Adrenal gland (tissue), 19 donors: ENCODE measurements at places on chromosomes 2 and 18. TPM values are rescaled to one million over a fixed set of nuclear protein-coding genes. Genes with fewer than 3 reads are reported as not detected.
A peak's percentile ranks its signal among the peaks of the same experiment; 100 is the strongest.

DNA sequence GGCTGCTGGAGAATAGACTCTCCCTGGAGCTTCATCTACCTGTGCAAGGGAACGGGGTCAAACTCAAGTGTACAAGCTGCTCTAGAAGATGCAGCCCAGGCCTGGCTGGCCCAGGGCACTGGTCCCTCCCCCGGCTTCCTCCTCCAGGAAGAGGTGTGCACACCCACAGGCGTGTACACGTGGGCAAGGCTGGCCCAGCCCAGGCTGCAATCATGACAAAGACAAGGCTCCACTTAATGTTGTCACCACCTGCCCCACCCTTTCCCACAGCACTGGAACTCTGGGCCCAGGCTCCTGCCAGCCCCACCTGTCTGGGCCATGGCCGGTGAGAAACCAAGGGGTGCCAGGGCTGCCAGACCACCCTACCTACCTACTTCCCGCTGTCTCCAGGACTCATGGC lies 29.6 kb upstream of the ALPP start:
- H3K4me3 ChIP-seq: no peak overlapping the region
- no peaks in the 10 kb centered on the region for H3K36me3 ChIP-seq
- no peak overlapping the region for H3K27ac ChIP-seq
- peaks cover 9% of the 10 kb centered on the region for H3K4me1 ChIP-seq
- no peak for DNase-seq

DNA sequence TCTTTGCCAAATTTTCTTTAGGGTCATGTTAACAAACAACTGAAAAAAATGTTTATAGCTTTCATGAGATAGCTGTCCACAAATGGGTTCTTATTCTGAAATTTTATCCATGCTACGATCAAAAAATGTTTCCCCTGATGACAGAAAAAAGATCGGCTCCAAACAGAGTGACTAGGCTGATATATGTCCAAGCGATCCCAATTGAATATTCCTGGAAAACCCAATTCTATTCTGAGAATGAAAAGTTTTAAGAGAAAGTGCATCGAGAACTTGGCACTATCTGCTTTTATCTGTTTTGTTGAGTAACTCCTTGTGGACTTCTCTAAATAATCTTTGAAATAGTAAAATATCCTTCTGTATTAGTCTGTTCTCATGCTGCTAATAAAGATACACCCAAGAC lies 19.1 kb downstream of the KCNE4 start:
- H3K27ac ChIP-seq: no peak overlapping the region
- H3K27me3 ChIP-seq: no peaks in the 10 kb centered on the region
- DNase-seq: no peak
- no peaks in the 10 kb centered on the region for H3K4me1 ChIP-seq
- no peak overlapping the region for H3K4me3 ChIP-seq
- no peaks in the 10 kb centered on the region for H3K36me3 ChIP-seq

- H3K36me3 ChIP-seq: peaks cover 74% of the 10 kb centered on the region
- no peaks in the 10 kb centered on the region for H3K27me3 ChIP-seq
- H3K4me1 ChIP-seq: no peaks in the 10 kb centered on the region
- no peak overlapping the region for H3K4me3 ChIP-seq
- H3K27ac ChIP-seq: no peak overlapping the region
Measured at GRCh38 chr2:233456934-233457333, 102.6 kb downstream of the DGKD start.

DNA sequence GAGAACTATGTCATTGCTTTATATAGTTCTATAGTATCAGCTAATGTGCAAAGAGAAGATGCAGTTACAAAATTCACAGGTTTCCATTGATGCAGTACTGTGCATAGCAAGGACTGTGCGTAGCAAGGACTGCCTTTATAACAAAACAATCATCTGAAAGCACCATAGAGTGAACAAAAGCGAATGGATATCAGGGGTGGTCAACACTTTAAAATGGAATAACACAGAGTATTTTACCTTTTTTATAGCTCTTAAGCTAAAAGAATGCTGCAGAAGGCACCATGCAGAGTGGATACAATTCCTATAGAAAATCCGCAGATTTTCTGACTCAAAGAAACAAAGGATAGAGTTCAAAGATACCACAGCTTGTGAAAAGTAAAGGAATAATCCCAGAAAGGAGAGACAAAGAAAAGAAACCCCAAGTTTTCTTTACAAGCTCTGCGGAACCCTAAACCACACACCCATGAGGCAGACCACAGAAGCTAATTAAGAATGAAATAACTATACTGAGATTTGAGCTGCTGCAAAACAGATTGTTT lies 229.9 kb upstream of the DTNA start:
- H3K36me3 ChIP-seq: no peaks in the 10 kb centered on the region
- DNase-seq: no peak
- H3K4me1 ChIP-seq: no peaks in the 10 kb centered on the region
- H3K27ac ChIP-seq: no peak overlapping the region

DNA sequence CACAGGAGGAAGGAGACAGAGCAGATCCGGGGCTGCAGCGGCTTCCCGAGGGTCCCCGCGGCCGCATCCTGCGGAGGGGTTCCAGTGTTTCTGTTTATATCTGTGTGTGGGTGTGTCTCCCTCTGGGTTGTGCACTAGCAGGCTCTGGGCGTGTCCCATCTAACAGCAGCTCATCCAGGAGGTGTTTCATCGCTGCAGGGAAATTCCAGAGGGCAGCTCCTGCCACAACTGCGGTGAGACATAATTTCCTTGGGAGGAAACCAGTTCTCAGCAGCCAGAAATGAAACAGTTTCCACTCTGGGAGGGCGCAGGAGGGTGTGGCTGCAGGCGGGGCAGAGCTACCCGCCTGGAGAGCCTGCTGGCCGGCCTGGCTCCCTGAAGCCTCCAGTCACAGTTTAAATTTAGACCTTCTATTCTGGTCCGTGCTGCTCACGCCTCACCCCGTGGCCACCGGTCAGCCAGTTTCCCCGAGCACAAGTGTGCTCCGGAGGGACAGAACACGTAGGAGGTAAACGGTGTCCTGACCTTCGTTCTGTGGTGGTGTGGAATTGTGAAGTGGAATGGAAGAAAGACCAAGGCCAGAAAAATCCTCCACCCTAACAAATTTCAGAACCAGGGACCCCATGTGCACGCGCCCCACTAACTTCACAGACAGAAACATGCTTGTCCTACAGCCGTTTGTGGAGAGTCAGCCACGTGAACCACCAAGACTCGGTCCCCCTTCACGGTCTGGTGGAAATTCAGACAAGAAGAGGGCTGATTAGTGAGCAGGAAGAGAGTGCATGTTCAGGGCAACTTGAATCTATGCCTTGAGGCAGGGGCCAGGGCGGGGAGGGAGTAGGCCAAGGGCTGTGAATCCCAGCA lies 50.2 kb downstream of the TEX44 start:
- DNase-seq: peak; percentile 79
- H3K4me1 ChIP-seq: peaks cover 6% of the 10 kb centered on the region
- H3K27me3 ChIP-seq: no peaks in the 10 kb centered on the region
- peak overlapping the region; percentile 81 for H3K27ac ChIP-seq
- H3K36me3 ChIP-seq: no peaks in the 10 kb centered on the region

- H3K4me1 ChIP-seq: no peaks in the 10 kb centered on the region
- no peak overlapping the region for H3K4me3 ChIP-seq
- no peak overlapping the region for H3K27ac ChIP-seq
- DNase-seq: no peak
- no peaks in the 10 kb centered on the region for H3K27me3 ChIP-seq
Measured at GRCh38 chr2:137842430-137842829, 121.8 kb upstream of the HNMT start.

- no peak for DNase-seq
- no peaks in the 10 kb centered on the region for H3K4me1 ChIP-seq
- no peaks in the 10 kb centered on the region for H3K36me3 ChIP-seq
- H3K27ac ChIP-seq: no peak overlapping the region
- no peak overlapping the region for H3K4me3 ChIP-seq
Measured at GRCh38 chr18:59266886-59267502, 6.3 kb downstream of the RAX start.

DNA sequence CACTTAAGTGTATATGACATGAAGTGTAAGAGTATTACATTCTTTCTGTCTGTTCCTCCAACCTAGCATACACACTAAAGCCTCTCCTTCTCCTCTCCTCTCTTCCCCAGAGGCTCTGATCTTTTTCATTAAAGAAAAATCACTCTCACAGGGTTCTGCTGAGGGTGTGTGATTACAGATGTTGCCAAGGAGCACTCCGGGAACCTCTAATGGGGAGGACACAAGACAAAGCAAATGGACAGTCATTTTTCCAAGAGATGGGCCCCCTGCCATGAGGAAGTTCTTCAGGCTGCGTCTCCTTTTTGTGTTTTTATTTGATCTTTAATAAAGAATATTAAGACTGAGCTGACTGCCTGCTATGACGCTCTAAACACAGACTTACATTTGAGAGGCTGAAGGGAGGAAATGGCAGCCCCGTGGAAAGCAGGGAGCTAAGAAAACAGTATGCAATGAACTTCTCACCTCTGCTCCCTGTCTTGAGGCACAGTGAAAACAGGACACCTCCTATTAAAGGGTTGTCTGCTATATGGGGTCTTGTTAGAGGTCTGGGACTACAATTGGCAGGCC lies 578.1 kb downstream of the PIK3C3 start:
- DNase-seq: no peak
- no peaks in the 10 kb centered on the region for H3K27me3 ChIP-seq
- no peaks in the 10 kb centered on the region for H3K36me3 ChIP-seq

- no peaks in the 10 kb centered on the region for H3K27me3 ChIP-seq
- DNase-seq: no peak
Measured at GRCh38 chr2:223815186-223815883, 22.0 kb downstream of the AP1S3 start.

GRCh38 chr2:170665743-170666142 lies 49.4 kb upstream of the SP5 start:
- DNase-seq: no peak
- no peaks in the 10 kb centered on the region for H3K36me3 ChIP-seq
- H3K27ac ChIP-seq: no peak overlapping the region
- H3K27me3 ChIP-seq: no peaks in the 10 kb centered on the region

DNA sequence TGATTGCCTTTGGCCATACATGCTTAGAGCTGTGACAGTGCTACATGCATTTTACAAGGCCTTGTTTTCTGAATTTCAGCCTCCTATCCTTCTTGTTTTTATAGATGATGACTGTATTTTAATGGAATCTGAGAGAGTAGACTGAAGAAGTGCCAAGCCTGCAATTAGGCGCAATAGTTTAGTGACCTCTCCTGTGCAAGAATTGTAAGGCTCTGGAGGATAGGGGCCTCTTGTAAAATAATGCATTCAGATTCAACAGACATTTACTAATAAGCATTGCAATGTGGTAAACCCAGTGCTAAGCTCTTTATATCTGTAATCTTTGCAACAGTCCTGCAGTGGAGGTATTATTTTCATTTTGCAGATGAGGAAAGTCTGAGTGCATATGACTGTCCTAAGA lies 105.5 kb downstream of the TDRD15 start:
- H3K27ac ChIP-seq: no peak overlapping the region
- no peak for DNase-seq
- no peaks in the 10 kb centered on the region for H3K27me3 ChIP-seq
- no peak overlapping the region for H3K4me3 ChIP-seq
- H3K4me1 ChIP-seq: no peaks in the 10 kb centered on the region
- H3K36me3 ChIP-seq: no peaks in the 10 kb centered on the region

DNA sequence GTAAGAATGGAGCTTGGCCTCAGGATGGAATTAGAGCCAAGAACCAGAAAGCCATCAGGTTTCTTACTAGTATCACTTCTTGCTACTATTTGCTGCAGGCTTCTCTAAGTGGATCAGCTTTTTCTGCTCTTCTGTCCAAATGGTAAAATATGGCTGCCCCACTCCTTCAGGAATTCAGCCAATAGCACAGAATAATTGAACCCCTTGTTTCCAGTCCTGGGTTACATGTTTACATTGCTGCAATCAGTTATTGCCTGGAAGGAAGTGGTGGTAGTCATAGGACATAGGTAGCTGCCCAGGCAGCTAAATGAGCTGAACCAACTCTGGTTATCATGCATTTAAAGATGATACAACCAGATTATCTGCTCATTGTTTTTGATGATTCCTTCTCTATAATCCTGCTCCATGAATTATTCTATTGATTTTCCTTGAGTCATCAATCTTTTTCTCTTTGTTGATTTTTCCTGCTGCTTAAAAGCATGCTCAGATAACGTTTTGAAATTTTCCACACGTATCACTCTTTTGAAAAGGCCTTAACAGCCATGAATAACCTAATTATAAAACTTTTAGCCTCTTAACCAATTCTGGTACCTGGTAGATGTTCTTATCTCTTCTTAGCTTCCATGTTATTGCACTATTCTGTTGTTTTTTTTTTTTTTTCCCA lies 12.6 kb downstream of the AGPS start:
- no peak overlapping the region for H3K27ac ChIP-seq
- H3K4me1 ChIP-seq: no peaks in the 10 kb centered on the region
- no peak overlapping the region for H3K4me3 ChIP-seq
- no peak for DNase-seq

DNA sequence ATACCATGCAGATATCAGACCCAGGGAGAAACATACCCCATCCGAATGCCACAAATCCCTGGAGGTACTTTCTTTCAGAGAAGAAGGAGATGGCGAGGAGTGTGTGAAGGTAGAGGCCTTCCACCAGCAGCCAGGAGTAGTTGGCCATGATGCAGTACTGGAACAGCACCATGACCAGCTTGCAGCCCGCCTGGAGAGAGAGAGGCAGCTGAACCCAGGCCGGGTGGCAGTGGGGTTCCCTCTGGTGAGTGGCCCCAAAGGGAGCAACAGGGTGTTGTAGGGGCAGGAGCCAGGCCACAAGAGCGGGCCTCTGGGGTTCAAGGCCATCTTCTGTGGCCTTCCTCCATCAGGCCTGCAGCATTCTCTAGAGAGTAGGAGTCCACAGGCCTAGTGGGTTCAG lies 30.2 kb downstream of the TMEM37 start:
- H3K4me3 ChIP-seq: no peak overlapping the region
- no peaks in the 10 kb centered on the region for H3K4me1 ChIP-seq
- no peaks in the 10 kb centered on the region for H3K27me3 ChIP-seq
- DNase-seq: no peak
- H3K27ac ChIP-seq: no peak overlapping the region

GRCh38 chr18:23226391-23226790 lies 91.1 kb downstream of the CABLES1 start:
- H3K36me3 ChIP-seq: no peaks in the 10 kb centered on the region
- no peak overlapping the region for H3K4me3 ChIP-seq
- H3K4me1 ChIP-seq: peaks cover 13% of the 10 kb centered on the region
- no peak for DNase-seq
- H3K27ac ChIP-seq: no peak overlapping the region

GRCh38 chr2:126799301-126799700 lies 99.4 kb upstream of the TEX51 start:
- no peaks in the 10 kb centered on the region for H3K27me3 ChIP-seq
- H3K27ac ChIP-seq: no peak overlapping the region
- H3K4me1 ChIP-seq: no peaks in the 10 kb centered on the region
- no peak overlapping the region for H3K4me3 ChIP-seq
- no peak for DNase-seq

PAX3 gene
- polyA plus RNA-seq: not detected

CAPN14 gene
- polyA plus RNA-seq: 0.16 TPM

CYTIP gene
- polyA plus RNA-seq: 3.9 TPM

NOSTRIN gene
- polyA plus RNA-seq: 84.9 TPM

KLHL41 gene
- polyA plus RNA-seq: 0.91 TPM

AGXT gene
- 0.26 TPM for polyA plus RNA-seq
